ENCODE measurements at places on chromosomes 7 and 10. TPM values are rescaled to one million over a fixed set of nuclear protein-coding genes. Genes with fewer than 3 reads are reported as not detected.

DNA sequence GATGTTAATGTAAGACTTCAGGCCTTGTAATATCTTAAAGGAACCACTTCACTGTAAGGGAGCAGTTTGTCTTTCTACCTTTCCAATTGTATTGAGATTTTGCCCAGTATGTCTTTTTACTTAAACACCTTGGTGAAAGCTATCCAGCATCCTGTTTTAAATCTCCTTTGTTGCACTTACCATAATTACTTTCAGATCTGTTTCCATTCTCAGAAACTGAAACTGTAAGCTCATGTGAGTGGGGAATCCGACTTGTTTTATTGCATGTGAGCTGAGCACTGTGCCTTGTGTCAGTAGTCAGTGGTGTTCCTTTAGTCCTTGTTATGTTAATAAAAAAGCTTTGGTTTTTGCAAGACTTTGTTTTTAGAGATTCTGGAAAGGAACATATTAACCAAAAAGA, 42.2 kb downstream of the BMPR1A start:
- H3K4me3 ChIP-seq, result no peak overlapping the region
- H3K27me3 ChIP-seq, result no peaks in the 10 kb centered on the region
- no peak overlapping the region for H3K27ac ChIP-seq

- no peak for DNase-seq
- H3K27me3 ChIP-seq, result no peaks in the 10 kb centered on the region
- H3K4me3 ChIP-seq, result no peak overlapping the region
- no peaks in the 10 kb centered on the region for H3K36me3 ChIP-seq
- no peak overlapping the region for H3K27ac ChIP-seq
These were observed 66.0 kb upstream of the DOCK1 start for GRCh38 chr10:126839094-126839761.

DNA sequence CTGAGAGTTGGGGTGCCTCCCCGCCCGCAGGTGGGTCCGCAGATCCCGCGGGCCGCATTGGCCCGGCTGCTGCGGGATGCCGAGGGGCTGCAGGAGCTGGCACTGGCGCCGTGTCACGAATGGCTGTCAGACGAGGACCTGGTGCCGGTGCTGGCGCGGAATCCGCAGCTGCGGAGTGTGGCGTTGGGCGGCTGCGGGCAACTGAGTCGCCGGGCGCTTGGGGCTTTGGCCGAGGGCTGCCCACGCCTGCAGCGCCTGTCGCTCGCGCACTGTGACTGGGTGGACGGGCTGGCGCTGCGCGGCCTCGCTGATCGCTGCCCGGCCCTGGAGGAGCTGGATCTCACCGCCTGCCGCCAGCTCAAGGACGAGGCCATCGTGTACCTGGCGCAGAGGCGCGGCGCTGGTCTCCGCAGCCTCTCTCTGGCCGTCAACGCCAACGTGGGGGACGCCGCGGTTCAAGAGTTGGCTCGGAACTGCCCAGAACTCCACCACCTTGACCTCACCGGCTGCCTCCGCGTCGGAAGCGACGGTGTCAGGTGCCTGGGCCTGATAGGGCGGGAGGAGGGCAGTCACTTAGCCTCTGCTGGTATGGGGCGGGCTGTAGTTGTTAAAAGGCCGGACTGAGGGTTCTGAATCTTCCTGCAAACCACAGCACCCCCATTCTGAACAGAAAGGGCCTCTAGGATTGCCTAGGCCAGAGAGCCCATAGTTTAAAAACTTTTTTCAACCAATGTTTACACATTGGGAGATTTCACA, 1.3 kb downstream of the FBXL15 start:
- peak overlapping the region; percentile 95 for H3K4me3 ChIP-seq
- H3K27me3 ChIP-seq, result no peaks in the 10 kb centered on the region
- peak; percentile 59 for DNase-seq
- H3K4me1 ChIP-seq, result peaks cover 32% of the 10 kb centered on the region
- no peaks in the 10 kb centered on the region for H3K36me3 ChIP-seq

The MSMB gene
- total RNA-seq, result not detected

- no peak overlapping the region for H3K27ac ChIP-seq
- no peak for DNase-seq
- H3K27me3 ChIP-seq, result no peaks in the 10 kb centered on the region
- H3K4me1 ChIP-seq, result peaks cover 50% of the 10 kb centered on the region
- H3K4me3 ChIP-seq, result no peak overlapping the region
These were observed 60.3 kb upstream of the ABLIM1 start for GRCh38 chr10:114718374-114718773.

The HOXA7 gene
- total RNA-seq, result under 0.01 TPM

GRCh38 chr10:26689399-26689798, 8.1 kb upstream of the PDSS1 start:
- H3K36me3 ChIP-seq, result no peaks in the 10 kb centered on the region
- no peaks in the 10 kb centered on the region for H3K27me3 ChIP-seq
- no peak for DNase-seq

DNA sequence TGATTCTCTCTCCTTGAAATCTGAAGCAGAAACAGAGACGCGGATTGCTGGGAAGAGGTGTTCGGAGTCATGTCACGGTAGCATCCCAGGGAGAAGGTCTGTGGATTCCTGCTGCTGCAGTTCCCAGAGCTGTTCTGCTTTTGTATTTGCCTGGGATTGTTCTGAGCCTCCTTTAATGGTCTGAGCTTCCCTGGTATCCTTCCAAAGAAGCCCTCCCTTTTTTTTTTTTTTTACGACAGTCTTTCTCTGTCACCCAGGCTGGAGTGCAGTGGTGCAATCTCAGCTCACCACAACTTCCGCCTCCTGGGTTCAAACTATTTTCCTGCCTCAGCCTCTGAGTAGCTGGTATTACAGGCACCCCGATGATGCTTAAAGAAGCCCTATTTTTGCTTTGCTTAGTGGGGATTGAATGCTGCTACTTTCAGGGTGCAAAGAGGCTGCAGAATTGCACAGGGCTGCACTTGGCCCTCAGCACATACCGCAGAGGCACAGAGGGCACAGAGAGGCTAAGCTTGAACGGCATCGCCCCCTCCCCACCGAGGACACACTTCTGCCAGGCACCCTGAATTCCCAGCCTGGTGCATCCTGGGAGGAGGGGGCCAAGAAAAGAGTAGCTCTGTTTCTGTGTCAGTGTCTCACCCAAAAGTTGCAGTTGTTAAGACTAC, 208.6 kb upstream of the GALNT17 start:
- no peaks in the 10 kb centered on the region for H3K36me3 ChIP-seq
- H3K27ac ChIP-seq, result no peak overlapping the region
- DNase-seq, result no peak
- H3K4me3 ChIP-seq, result no peak overlapping the region

- no peak for DNase-seq
- H3K27ac ChIP-seq, result no peak overlapping the region
These were observed 397.2 kb upstream of the IGFBP3 start for GRCh38 chr7:46318276-46318675.

GRCh38 chr7:90607196-90607595, 11.1 kb downstream of the CDK14 start:
- no peaks in the 10 kb centered on the region for H3K27me3 ChIP-seq
- no peak overlapping the region for H3K27ac ChIP-seq
- DNase-seq, result no peak
- no peak overlapping the region for H3K4me3 ChIP-seq
- no peaks in the 10 kb centered on the region for H3K36me3 ChIP-seq

The HYAL4 gene
- total RNA-seq, result not detected

- no peak overlapping the region for H3K27ac ChIP-seq
- H3K4me3 ChIP-seq, result no peak overlapping the region
- no peaks in the 10 kb centered on the region for H3K4me1 ChIP-seq
These were observed 5.5 kb upstream of the OPN4 start for GRCh38 chr10:86648704-86649427.

DNA sequence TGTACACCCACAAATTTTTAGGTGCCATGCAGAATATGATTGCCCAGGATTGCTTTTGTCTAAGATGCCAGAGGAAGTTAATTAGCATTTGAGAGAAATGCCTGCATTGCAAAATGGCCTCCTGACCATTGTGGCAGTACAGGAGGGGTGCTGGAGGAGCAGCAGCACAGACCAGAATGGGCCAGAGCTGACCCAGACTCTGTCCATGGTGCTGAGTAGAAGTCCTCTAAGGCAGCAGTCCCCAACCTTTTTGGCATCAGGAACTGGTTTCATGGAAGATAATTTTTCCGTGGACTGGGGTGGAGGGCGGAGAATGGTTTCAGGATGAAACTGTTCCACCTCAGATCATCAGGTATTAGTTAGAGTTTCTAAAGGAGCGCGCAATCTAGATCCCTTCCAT, 217.8 kb upstream of the AGK start:
- no peak overlapping the region for H3K4me3 ChIP-seq
- DNase-seq, result no peak
- H3K27me3 ChIP-seq, result no peaks in the 10 kb centered on the region

The C10orf105 gene
- total RNA-seq, result under 0.01 TPM

The GJD4 gene
- not detected for total RNA-seq

- no peak overlapping the region for H3K27ac ChIP-seq
- H3K4me1 ChIP-seq, result peaks cover 45% of the 10 kb centered on the region
- no peaks in the 10 kb centered on the region for H3K36me3 ChIP-seq
These were observed 6.4 kb downstream of the USP6NL start for GRCh38 chr10:11604865-11605650.

DNA sequence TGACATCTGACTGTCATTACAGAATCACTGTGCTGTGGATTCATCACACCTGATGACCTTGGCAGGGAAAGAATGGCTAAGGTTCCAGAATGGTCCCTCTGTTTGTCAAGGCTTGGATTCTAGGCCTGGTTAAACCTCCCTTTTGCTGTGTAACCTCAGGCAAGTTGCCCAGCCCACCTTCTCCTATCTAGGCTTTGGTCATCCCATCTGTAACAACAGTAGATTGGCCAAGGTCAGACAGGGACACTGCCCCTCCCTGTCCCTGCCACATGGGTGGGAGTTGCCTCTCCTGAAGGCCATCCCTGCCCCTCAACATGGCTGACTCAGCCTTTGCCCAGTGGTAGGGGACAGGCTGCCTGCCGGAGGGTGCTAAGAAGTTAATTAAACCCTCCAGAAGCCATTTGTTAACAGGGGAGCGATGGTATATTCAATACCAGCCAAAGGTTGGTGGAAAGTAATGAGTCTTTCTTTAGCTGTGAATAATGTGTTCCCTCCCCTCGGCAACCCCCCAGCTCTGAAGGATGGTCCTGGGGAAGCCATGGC, 149.8 kb upstream of the PCBD1 start:
- H3K4me3 ChIP-seq, result no peak overlapping the region
- H3K36me3 ChIP-seq, result no peaks in the 10 kb centered on the region
- no peak for DNase-seq
- no peaks in the 10 kb centered on the region for H3K4me1 ChIP-seq

DNA sequence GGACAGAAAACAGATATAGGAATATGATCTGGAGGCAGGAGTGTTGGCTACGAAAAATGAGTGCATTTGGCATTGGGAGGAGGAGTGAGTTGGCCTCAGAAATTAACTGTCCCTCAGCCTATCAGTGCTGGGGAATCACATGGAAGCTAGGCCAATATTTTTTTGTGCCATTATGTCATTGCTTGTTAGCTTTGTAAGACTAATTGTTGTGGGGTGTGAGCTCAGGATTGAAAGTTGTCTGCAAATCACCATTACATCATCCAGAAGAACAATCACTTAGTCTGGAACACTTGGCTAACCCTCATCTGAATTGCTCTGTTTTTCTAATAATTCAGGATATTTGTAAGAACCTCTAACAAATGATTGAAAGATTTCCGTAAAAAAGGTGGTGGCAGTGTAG, 45.2 kb upstream of the SEMA3D start:
- DNase-seq, result no peak
- H3K36me3 ChIP-seq, result no peaks in the 10 kb centered on the region
- H3K4me1 ChIP-seq, result no peaks in the 10 kb centered on the region
- no peak overlapping the region for H3K27ac ChIP-seq
- H3K4me3 ChIP-seq, result no peak overlapping the region
- no peaks in the 10 kb centered on the region for H3K27me3 ChIP-seq

- DNase-seq, result no peak
- peaks cover 5% of the 10 kb centered on the region for H3K27me3 ChIP-seq
These were observed 844 bp downstream of the GRM3 start for GRCh38 chr7:86644282-86645224.

DNA sequence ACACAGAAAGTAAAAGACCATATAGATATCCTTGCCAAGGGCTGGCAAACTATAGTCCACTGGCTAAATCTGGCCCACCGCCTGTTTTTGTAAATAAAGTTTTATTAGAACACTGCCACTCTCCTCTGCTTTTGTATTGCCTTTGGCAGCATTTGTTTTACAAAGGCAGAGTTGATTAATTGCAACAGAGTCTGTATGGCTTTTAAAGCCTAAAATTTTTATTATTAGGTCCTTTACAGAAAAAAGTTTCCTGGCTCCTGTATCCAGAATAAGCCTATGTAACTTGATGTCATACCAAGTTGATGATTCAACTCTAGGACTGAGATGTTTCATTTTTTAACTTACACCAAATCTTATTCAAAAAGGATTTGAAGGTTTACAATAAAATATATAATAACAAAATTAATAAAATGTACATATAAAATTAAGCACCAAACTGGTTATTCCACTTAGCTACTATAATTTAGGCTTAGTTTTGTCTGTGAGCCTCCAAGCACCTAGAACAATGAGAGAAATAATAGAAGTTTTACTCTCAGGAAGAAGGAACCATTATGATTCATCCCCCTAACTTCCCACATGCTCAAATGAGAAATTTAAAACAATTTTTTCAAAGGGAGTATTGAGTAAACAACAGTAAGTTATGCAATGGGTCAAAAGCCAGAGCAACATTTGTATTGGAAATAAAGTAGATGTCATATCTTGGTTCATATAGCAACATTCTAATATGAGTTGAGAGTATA, 31.9 kb downstream of the CPED1 start:
- no peak overlapping the region for H3K27ac ChIP-seq
- H3K27me3 ChIP-seq, result no peaks in the 10 kb centered on the region
- DNase-seq, result no peak
- H3K36me3 ChIP-seq, result no peaks in the 10 kb centered on the region
- peaks cover 34% of the 10 kb centered on the region for H3K4me1 ChIP-seq

DNA sequence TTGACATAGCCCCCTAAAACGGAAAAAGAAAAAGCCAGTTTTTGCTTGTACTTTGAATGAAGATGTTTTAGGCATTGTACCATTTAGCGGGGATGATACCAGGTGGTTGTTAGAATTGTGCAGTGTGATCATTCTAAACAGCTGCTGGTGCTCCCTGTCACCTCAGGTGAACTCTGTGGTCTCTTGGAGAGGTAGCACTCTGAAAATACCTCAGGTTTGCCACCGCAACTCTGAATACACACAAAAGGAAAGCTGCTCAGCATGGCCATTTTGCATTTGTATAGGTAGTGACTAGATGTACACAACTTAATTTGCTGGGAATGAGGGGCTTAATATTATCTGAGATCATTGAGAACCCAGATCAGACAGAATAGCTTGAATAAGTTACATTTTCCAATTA, 52.6 kb downstream of the PLEKHA8 start:
- no peaks in the 10 kb centered on the region for H3K36me3 ChIP-seq
- H3K27me3 ChIP-seq, result no peaks in the 10 kb centered on the region
- no peak for DNase-seq
- no peak overlapping the region for H3K4me3 ChIP-seq

GRCh38 chr10:20624642-20625041, 272.5 kb downstream of the NEBL start:
- DNase-seq, result no peak
- H3K4me1 ChIP-seq, result no peaks in the 10 kb centered on the region
- no peaks in the 10 kb centered on the region for H3K27me3 ChIP-seq

GRCh38 chr10:92284112-92284704, 6.7 kb downstream of the CPEB3 start:
- no peaks in the 10 kb centered on the region for H3K4me1 ChIP-seq
- H3K36me3 ChIP-seq, result no peaks in the 10 kb centered on the region
- DNase-seq, result no peak
- peak overlapping the region; percentile 20 for H3K27ac ChIP-seq
- H3K4me3 ChIP-seq, result no peak overlapping the region

Measured in liver (tissue), 10 donors.